NCI-H510A (cell line): ENCODE measurements at places on chromosomes 5 and 9.

GRCh38 chr5:150758203-150758530 lies 650 bp downstream of the DCTN4 start:
- no peak for DNase-seq

- no peak for DNase-seq
Measured at GRCh38 chr5:143691945-143692290, 120.0 kb upstream of the HMHB1 start.

- DNase-seq, result no peak
Measured at GRCh38 chr5:147734894-147735293, 47.6 kb downstream of the JAKMIP2 start.

DNA sequence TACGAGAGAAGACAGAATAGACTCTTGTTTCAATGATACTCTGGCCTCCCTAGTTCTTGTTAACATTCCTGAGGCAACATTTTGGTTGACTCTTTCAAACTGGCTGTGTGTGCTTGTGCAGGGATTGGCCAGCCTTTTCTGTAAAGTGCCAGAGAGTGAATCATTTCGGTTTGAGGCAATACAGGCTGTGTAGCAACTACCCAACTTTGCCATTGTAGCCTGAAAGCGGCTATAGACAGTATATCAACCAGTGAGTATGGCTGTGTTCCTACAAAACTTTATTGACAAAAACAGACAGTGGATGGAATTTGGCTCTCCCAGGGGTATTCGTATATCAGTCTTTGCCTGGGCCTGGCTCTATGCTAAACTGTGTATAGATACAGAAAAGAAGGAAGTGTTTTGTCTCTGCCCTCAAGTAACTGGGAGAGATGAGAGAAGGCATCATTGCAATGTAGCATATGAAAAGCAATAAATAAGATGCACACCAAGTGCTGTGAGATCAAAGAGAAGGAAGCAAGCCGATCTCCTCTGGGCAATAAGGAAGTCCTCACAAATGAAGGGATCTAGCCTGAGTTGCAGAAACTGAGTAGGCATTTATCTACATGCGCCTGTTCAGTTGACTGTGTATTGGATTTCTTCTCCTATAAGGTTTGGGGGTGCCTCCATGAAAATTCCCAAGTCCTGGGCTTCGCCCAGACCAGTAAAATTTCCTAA lies 568.0 kb upstream of the KLF4 start:
- DNase-seq, result no peak

DNA sequence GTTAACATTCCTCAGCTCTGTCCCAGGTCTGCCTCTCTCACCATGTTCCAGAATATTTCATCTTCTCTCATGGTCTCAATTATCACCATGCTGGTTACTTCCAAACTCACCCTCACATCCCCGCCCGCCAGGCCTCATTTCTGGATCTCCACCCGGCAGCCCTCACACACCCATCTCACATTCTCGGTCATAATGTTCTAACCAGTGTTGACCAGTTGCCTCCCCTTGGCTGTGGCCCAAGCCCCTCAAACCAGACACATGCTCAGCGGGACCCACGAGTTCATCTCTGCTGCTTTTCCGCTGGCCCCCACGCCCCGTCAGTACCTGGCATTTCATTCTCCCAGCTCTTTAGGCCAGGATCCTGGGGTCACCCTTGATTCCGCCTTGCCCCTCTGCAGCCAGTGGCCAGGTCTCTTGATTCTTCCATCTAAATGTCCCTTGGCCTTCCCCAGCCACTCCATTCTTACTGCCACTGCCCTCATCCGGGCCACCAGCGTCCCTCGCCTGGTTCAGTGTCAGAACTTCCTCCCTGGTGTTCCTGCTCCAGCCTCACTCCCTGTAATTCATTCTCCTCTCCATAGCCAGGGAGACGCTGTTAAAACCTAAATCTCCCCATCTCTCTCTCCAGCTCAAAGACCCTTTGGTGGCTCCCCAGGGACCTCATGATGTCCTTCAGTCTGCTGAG lies 141.7 kb downstream of the MVB12B start:
- DNase-seq, result no peak

- DNase-seq, result no peak
Measured at GRCh38 chr5:23994581-23995370, 487.4 kb downstream of the PRDM9 start.
